ENCODE measurements at places on chromosomes 2 and 18. TPM values are rescaled to one million over a fixed set of nuclear protein-coding genes. Genes with fewer than 3 reads are reported as not detected.

KCTD1 gene
- total RNA-seq: 33.4 TPM

C2orf72 gene
- 46.1 TPM for total RNA-seq

TMEM163 gene
- total RNA-seq: 41.3 TPM

STPG4 gene
- total RNA-seq: not detected

INHBB gene
- 11.3 TPM for total RNA-seq

ANKRD30BL gene
- total RNA-seq: 21.7 TPM

C1QL2 gene
- total RNA-seq: 2.3 TPM

SPATA3 gene
- not detected for total RNA-seq

DYNAP gene
- total RNA-seq: not detected

CSRNP3 gene
- 255 TPM for total RNA-seq

PNO1 gene
- total RNA-seq: 13.4 TPM

CD207 gene
- total RNA-seq: not detected

HTR2B gene
- 0.23 TPM for total RNA-seq

LINC00305 gene
- total RNA-seq: not detected

TACR1 gene
- 7.4 TPM for total RNA-seq

PLEKHB2 gene
- total RNA-seq: 219 TPM

COL4A3 gene
- total RNA-seq: 1.8 TPM

UXS1 gene
- 60.9 TPM for total RNA-seq

CHRND gene
- total RNA-seq: 0.23 TPM

TRIB2 gene
- 205 TPM for total RNA-seq

Data from diencephalon (tissue), 1 donor.